ENCODE measurements at places on chromosomes 7 and 10.
A peak's percentile ranks its signal among the peaks of the same experiment; 100 is the strongest.

GRCh38 chr10:29499993-29500537 lies 134.7 kb downstream of the SVIL start:
- no peak for DNase-seq

DNA sequence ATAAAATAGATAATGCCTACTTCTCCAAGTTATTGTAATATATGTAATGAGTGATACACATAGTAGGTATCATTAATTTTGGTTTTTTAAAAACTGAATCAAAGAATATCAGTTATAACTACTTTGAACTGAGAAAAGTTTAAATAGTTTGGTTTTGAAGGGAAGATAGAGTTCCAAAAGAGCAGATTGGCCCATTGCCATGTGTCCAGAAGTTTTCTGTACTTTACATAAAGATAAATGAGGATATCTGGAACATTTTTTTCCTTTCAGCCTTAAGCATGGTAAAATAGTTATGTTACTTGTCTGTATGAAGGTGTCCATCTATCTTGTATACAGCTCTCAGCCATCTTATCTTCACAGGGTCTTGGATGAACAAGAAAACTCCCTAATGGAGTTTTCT lies 97.9 kb upstream of the MXI1 start:
- no peak for DNase-seq

GRCh38 chr7:116509982-116510579 lies 10.5 kb downstream of the CAV2 start:
- DNase-seq, result no peak

DNA sequence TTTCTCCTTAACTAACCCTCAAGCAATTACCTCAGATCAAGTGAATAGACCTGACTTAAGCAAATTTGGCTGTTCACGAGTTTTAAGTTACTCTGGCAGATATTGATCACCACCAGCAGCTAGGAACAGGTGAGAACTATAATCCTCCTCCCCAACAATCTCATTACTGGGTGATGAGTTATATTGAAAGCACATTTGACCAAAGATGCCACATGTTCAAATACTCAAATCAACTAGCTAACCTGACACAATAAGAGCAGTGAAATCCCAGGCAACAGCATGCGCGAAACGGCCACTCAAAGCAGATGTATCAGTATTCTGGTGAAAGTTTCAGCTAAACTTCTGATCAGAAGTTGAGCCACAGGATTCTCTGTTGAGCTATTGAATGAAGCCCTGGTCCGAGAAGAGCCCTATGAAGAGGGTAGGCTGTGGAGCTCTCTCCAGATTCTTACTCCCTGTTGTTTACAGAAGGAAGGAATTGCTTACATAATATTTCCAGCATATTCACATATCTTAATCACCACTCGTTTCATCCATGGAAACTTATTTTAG lies 52.6 kb downstream of the CAV1 start:
- DNase-seq, result no peak

GRCh38 chr10:6200734-6201515 lies 1.8 kb upstream of the PFKFB3 start:
- peak; percentile 55 for DNase-seq

GRCh38 chr10:95782318-95782717 lies 26.4 kb downstream of the ENTPD1 start:
- DNase-seq, result no peak

- no peak for DNase-seq
Observed at GRCh38 chr7:26556061-26556881, 264.6 kb downstream of the SNX10 start.

- peak; percentile 55 for DNase-seq
Observed at GRCh38 chr7:27188386-27189294, 3.6 kb upstream of the HOXA11 start.

GRCh38 chr10:63699785-63700613 lies 178.8 kb downstream of the REEP3 start:
- no peak for DNase-seq

GRCh38 chr10:58175990-58176900 lies 91.4 kb downstream of the IPMK start:
- no peak for DNase-seq

DNA sequence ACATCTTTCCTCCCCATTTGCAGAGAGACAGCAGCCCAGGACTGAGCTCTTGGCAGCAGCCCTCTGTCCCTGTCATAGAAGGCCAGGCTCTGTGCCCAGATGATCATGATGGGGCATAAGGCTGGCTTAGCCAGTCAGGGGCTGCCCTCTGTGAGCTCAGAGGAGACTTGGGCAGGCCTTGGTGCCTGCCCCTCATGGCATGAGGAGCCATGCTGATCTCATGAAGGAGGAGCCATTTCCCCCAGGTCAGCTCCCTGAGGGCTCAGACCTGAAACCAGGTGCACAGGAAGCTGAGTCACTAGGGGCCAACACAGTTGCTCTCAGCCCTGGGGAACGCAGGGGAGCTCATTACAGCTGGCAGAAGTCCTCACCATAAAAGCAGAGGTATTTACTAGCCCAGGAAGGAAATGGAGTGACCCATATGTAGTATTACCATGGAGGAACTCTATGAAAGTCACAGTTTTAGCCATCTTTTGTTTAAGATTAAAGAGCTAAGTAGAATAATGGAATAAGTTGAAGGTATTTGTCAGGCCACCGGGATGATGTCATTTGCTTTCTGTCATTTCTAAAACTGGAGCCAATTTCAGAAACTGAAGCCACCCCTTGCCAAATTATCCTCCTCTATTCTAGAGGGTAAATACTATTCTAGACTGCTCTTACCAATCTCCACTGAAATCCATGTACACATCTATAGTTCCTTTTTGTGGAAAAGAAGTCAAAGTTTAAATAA lies 362.4 kb upstream of the ZNF32 start:
- peak; percentile 32 for DNase-seq

GRCh38 chr10:27241010-27241651 lies 534 bp upstream of the ACBD5 start:
- DNase-seq, result peak; percentile 67

GRCh38 chr7:71238581-71239295 lies 106.8 kb downstream of the GALNT17 start:
- no peak for DNase-seq

DNA sequence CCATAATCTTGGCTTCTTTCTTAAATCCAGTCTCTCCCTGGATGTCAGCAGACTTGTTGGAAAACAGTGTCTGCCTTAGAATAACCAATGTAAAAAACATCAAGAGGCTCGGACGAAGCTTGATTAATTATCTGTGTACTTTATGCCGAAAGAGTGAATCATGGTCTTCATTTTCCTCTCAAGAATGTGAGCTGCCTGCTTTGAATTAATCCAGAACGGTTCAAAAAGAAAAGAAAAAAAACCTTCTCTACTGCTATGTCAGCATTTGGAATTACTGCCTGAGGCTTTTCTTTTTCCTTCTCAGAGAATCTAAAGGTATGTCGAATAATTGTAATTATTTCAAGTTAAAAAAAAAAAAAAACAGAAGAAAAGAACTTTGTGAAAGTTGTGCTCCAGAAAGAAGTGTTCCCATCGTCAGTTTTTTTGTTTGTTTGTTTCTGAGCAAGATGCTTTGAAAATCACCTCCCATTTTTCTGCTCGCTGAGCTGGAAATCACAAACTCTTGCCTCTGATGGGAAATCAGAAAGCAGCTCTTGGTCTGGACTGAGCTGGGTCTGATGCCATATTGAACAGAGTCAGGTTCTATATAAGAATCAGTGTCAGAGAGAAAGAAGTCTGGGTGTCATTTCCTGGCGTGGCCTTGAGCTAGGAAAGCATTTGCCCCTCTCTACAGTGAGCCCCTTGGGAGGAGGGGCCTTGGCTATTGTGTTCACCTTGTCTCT lies 20.2 kb downstream of the PLPP4 start:
- no peak for DNase-seq

DNA sequence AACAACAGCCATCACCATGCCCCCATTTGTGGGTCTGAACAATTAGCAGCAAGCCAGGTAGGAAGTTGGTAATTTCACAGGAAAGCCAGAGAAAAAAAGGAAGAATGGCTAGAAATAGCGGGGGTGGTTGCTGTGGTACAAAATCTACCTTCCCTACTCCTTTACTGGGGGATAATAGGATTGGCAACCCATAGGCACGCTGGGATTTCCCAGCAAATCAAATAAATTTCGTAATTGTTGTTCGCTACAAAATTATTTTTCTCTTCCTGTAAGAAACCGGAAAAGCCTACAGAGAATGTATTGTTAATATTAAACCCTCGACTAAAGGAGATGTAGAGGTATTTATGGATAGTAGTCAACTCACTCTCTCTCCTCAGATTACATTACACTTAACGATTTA lies 123.9 kb downstream of the DOCK4 start:
- DNase-seq, result no peak

GRCh38 chr7:2354939-2355704 lies 495 bp downstream of the EIF3B start:
- DNase-seq, result peak; percentile 36

DNA sequence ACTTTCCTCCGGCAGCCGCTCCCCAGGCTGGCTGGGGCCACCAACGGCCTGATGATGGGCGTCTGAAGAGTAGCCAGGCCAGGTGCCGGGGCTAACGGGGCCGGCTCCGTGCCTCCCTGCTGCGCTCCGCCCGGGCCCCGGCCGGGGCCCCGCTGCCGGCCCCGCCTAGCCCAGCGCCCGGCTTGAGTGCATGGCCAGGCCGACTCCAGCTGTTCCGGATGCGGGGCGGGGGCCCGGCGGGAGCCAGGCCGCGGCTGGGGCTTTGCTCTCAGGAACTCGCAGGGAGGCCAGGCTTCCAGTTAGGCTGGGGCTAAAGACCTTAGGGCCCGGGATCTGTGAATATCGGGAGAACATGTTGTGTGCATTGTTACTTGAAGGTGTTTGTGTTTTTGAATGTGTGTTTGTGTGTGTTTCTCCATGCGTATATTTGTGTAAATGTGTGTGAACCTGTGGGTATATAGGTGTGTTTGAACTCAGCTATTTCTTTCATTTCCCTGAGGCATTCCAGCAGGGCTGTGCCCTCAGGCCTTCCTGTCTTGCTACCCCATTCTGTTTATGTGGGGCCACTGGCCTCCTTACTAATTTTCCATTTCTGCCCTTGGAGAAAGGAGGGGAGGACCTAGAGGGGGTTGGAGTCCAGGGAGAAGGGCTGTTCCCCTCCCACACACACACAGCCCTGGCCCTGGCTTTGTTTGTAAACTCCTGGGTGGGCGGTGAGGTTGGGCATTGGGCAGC lies 1.1 kb upstream of the LBX1 start:
- peak; percentile 48 for DNase-seq

GRCh38 chr7:33054261-33054964 lies 8.2 kb downstream of the NT5C3A start:
- DNase-seq, result no peak

GRCh38 chr7:25647872-25648271 lies 419.6 kb upstream of the NPVF start:
- no peak for DNase-seq

DNA sequence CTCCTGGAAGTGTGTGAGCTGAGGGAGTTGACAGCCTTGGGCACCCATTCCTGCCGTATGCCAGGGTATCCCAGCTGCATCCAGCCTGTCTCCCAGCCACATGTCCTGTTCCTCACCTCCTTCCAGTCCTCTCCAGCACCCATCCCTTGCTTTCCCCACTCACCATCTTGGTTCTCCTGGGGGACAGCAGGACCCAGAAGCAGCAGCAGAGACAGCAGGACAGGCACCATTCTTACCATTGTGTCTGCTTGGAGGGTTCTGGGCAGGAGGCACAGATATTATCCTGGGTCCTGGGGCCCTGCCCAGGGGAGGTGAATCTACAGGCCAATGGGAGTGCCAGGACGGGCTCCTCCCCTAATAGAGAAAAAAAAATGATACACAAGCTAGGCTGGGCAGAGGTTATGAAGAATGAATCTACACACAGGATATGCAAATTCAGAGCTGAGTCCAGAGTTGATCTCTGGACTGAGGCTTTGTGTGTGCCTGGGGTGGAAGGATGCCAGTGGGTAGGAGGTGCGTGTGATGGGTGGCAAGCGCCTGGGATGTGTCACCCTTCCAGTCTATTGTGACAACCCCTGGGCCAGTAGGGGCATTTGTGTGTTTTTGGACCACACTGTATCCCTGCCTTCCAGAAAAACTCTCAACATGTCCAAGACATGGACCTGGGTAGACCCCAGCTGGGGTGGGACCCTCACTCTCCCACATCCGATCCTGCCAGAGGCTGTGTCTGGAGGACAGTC lies at the start of gene AZGP1:
Gene AZGP1, minus strand, starts transcription at position 250 of the 740 bp plus-strand sequence. Its CDS starts 11 bp downstream, at position 239.
- DNase-seq, result no peak

DNA sequence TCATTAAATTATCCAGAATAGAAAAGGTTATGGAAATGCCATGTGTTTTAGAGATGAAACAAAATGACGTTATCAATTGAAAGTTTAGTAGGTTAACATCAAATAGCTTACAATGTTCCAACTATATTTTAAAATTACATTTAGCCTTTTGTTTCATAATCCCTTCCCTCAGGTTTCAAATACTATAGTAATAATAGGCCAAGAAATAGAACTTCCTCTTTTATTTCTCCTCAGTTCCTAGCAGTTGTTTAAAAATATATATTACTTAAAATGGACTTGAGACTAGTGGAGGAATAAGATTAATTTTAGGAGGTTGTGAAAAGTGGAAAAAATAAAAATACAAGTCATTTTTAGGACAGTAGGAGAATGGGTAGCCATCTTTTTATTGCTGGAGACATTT lies 16.4 kb upstream of the PDSS1 start:
- DNase-seq, result no peak

- no peak for DNase-seq
Observed at GRCh38 chr7:123745437-123745836, 3.4 kb downstream of the WASL start.

GRCh38 chr7:156735851-156736250 lies 95.3 kb downstream of the RNF32 start:
- no peak for DNase-seq

Data from ELF-1 (cell line).